Activated CD8-positive, alpha-beta memory T cell treated with anti-CD3 and anti-CD28 coated beads for 4 hours (primary cell): ENCODE measurements at places on chromosomes 3 and 15.

DNA sequence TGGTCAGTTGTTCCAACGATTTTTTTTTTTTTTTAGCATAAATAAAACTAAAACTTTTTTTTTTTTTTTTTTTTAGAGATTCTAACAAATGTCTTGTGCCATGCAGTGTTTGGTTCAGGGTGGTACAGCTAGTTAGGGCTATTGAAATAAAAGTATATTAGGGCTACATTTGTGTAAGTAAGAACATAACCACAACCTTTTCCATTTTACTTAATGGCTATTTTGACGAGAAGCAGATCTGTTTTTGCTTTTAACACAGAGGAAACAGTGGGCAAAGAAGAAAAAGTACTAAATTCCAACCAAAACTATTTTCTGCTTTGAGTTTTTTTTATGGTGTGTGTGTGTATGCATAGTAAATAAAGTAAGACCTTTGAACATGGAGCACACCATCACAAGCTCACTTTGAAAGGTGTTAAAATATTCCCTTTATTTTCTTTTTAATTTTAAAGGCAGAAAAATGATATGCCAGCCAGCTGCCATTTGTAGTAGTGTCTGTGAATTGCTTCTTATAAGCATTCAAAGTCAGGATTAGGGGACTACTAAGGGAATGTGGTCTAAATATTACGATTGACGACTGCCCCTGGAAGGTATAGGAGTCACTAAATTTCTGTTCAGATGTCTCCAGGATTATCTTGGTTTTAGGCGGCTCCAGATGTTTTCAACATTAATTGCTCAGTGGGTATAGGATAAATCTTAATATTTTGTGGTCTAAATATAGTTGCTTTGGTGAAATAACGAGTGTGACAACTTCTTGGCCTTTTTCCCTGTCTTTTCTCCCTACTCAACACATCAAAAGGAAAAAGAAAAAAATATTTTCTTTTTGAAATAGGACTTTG, 3.1 kb downstream of the RARB start:
- no peak for DNase-seq

- DNase-seq, result no peak
These were observed 228.6 kb upstream of the IL12A start for GRCh38 chr3:159760046-159760445.

- DNase-seq, result no peak
These were observed 120.7 kb downstream of the NSUN3 start for GRCh38 chr3:94183551-94183950.

- no peak for DNase-seq
These were observed 106.0 kb downstream of the ARPP21 start for GRCh38 chr3:35745351-35745750.

GRCh38 chr3:149466192-149466591, 8.3 kb upstream of the TM4SF4 start:
- DNase-seq, result no peak

- no peak for DNase-seq
These were observed 566.9 kb upstream of the CCDC54 start for GRCh38 chr3:106810300-106810875.

- DNase-seq, result no peak
These were observed 15.1 kb downstream of the BOC start for GRCh38 chr3:113226491-113226890.

DNA sequence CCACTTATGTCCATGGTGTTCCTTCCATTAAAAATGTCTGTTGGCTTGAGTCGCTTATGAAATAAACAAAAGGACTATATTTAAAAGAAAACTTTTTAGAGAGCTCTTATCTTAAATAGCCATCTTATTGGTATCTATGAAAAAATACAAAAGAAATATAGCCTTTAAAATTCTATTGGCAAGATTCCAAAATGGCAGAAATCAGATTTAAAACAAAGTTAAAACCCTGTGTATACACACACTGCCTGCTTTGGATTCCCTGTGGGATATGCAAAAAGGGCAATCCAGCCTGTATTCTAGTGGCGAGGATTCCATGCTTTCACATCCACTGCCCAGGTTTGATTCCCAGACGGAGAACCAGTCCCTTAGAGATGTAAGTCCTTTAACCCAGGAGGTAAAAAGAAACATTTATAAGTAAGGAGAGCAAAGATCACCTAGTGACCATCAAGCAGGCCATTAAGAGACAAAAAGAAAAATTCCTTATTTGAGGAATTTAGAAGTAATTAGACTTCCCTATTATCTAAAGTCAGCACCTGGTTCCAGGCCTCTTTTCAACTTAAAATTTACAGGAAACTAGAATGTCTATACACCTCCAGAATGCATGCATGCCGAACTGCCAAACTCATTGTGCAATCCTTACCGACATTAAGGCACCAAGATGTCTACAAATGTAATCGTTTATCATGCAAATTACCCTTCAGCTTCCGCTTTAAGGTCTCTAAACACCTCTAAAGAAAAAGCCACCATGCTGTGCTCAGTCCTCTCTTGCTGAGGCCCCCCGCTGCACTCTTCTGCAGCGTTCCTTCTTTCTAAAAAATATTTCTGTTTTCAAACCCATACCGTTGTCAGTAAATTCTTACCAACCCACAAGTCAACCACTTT, 69.6 kb upstream of the STRIT1 start:
- no peak for DNase-seq

- DNase-seq, result no peak
These were observed 662.4 kb downstream of the FHIT start for GRCh38 chr3:60588806-60589205.

DNA sequence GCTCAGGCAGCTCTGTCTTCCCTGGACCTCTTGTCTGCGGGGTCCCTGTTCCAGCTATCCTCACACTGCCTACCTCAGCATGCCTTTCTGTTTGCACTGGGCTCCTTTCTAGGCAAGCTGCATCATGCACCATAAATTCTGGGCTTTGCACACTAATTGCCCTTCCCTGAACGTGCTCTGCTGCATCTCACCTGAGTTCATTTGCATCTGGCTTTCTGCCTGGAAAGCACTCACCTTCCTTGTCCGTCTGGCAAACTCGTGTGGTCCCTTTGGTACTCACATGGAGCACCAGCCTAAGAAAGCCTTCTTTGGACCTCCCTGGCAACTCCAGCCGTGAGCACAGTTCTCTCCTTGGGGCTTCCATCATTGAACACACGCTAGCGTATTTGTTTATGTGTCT, 365.6 kb downstream of the SV2B start:
- DNase-seq, result no peak

DNA sequence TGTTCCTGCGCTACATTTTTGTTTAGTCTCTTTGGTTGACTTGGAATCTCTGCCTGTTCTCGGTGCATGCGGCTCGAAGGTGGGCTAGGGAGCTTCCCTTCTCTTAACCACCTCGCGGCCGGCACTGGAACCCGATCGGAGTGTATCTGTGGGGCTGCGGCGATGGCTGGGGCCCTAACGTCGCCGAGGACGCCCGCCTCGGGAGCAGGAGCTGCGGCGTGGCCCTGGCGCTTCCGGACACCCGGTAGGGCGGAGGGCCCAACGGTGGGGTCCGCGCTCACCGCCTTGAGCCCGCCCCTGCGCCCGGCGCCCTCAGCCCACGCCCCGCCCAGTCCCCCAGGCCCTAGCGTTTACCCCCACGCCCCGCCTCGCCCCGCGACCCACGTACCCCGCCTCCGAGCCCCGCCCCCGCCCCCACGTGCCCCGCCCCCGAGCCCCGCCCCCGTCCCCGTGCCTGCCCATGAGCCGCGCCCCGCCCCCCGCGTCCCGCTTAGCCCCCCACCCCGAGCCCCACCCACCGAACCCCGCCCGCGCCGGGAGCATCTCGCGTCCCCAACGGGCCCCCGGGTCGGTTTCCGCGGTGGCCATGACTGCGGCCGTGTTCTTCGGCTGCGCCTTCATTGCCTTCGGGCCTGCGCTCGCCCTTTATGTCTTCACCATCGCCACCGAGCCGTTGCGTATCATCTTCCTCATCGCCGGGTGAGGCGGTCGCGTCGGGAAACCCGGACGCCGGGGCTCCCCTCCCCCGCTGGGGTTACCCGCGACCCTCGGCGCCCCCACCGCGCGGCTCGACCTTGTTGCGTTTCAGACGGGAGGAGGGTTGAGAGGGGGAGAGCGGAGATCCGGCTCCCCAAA, at the start of gene APH1B:
Gene APH1B (plus strand): TSS at position 568 of the 855 bp plus-strand sequence. CDS start 19 bp downstream, at position 587.
- DNase-seq, result peak; percentile 57

- no peak for DNase-seq
These were observed 14.1 kb downstream of the SLCO3A1 start for GRCh38 chr15:91867581-91868026.
